ENCODE measurements at places on chromosomes 5 and 9. TPM values are rescaled to one million over a fixed set of nuclear protein-coding genes. Genes with fewer than 3 reads are reported as not detected.

OSMR gene
- 9.2 TPM for polyA plus RNA-seq

HAVCR1 gene
- 5.8 TPM for polyA plus RNA-seq

TAF11L10 gene
- polyA plus RNA-seq = not detected

IL4 gene
- not detected for polyA plus RNA-seq

GRCh38 chr5:69451941-69452647 lies 37.2 kb downstream of the MARVELD2 start:
- DNase-seq = no peak

DNA sequence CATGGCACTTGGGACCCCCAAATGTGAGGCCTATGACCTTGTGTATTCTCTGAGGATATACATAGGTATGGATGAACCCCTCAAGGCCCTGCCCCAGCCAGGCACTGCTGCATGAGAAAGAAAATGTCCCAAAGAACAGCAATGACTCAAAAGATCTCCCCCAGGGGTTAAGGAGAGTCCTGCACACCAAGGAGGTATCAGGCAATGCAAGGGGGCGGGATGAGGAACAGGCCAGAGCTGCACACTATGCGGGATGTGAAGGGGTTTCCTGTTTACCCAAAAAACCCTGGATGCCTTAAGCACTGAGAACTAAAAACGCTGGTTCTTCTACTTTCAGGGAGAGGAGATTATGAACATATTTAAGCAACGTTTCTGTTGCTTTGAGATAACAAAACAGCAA lies 3.4 kb downstream of the RAPGEF1 start:
- no peak for DNase-seq

- no peak for DNase-seq
Measured at GRCh38 chr5:30690931-30691330, 502.6 kb upstream of the CDH6 start.

DNA sequence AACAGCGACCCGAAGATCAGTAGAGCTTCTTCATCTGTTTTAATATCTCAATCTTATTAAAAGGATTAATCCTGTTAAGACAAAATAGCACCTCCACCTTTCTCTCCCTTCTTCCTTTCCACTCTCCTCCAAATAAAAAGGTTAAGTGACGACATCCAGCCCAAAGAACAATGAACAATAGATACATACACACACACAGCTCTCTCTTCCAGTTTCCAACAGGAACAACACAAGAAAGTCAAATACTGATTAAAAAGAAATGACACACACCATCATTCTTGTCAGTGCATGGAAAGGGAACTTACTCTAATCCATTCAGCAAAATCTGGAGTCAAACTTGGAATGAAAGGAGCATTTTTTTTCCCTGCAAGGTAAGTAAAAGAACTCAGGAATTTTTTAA lies 2.8 kb downstream of the ARL15 start:
- no peak for DNase-seq

DNA sequence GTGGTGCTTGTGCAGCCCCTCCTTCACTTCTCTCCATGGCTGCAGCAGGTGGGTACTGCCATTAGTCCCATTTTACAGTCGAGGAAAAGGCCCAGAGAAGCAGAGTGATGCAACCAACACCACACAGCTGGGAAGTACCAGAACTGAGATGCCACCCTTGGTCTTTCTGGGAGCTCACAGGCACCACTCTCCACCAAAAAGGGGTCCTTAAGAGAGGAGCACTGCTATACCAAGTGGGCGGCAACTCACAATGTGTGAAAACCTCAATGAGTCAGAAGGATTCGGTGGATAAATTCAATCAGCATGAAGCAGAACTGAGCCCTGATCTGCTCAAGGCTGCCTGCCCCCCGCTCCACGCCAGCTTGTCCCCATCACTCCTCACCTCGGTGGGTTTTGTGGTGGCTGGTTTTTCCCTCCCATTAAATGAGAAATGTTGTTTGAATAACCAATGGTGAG lies 213.7 kb downstream of the FSTL4 start:
- no peak for DNase-seq

DNA sequence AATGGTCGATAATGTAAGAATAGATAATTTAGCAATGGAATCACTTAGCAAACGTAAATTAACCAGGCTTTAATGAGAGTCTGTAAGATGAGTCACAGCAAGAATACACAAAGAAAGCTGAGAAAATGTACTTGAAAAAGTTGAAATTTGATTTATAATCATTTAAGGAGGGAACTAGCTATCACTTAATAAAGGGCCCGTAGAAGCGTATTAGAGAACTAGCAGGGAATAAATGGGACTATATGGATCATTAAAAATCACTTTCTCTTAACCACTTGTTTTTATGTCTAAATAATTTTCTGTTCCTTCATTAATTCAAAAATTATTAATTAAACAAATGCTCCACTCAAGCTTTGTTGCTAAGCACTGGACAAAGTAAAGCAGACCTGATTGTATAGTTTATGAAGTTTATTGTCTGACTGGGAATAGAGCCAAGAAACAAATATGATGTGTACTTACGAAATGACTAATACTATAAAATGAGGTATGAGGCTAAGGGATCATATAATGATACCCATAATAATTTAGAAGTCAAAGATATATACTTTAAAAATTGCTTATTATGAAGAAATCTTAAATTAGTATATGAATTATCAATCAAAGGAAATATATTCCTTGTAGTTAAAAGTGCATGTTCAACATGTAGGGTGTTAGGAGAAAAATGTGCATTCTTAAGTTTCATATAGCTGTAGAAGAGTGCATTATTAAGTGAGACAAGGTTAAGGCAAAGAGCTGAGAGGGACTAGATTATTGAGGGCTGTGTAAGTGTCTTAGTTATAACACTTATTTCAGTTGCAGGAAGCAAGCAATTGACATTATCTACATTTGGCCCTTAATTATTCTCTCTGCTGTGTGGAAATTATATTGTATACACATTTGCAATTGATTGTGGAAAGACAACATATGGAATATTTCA lies 196.8 kb downstream of the PRDM9 start:
- no peak for DNase-seq

DNA sequence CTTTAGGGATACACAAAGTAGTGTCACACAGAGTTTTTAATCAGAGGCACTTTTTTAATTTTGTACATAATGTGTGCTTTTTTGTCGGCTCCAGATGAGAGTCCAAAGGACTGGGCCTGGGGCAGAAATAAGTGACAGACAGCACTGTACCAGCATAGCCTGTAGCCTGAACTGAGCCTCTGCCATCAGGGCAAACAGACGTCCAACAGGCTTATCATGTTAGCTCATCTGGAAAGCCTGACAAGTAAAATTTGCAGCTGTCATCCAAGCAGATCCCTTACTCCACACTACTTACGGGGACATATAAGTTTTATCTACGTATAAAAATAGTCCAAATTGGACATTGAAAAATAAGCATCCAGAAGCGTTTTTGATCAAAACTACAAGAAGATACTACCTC lies 233.1 kb upstream of the GAS1 start:
- DNase-seq = no peak

GRCh38 chr5:91500758-91501157 lies 117.6 kb upstream of the ARRDC3 start:
- DNase-seq = no peak

GRCh38 chr9:80550181-80550580 lies 978.4 kb downstream of the TLE4 start:
- DNase-seq = no peak

- DNase-seq = no peak
Measured at GRCh38 chr5:59276917-59277372, 616.6 kb downstream of the PDE4D start.
